ENCODE measurements at places on chromosomes 13 and 19.

- DNase-seq, result peak; percentile 32
These were observed 1.6 kb upstream of the TTC9B start for GRCh38 chr19:40219721-40220276.

GRCh38 chr13:42361701-42362100 is 89.7 kb downstream of the AKAP11 start:
- DNase-seq, result no peak

DNA sequence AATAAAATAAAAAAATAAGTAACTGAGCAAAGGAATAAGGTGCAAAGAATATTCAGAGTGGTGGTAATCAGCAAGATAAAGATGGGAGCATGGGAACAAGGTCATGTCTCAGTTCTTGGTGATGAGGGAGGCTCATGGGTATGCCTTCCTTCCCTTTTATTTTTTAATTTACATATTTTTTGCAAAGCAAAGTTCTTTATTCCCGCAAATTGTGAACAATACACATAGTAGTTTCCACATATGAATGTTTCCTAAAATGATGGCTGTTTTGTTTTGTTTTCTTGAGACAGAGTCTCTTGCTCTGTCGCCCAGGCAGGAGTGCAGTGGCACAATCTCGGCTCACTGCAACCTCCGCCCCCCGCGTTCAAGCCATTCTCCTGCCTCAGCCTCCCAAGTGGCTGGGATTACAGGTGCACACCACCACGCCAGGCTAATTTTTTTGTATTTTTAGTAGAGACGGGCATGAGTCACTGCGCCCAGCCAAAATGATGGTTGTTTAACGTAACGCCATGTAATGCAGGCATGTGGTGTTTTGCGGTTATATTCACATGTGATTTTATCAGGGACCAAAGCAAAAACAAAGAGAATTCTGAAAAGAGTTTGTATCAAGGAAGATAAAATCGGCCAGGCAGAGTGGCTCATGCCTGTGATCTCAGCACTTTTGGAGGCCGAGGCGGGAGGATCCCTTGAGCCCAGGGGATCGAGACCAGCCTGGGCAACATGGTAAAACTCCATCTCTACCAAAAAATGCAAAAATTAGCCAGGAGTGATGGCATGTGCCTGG is 4.5 kb upstream of the ADGRE2 start:
- DNase-seq, result no peak

DNA sequence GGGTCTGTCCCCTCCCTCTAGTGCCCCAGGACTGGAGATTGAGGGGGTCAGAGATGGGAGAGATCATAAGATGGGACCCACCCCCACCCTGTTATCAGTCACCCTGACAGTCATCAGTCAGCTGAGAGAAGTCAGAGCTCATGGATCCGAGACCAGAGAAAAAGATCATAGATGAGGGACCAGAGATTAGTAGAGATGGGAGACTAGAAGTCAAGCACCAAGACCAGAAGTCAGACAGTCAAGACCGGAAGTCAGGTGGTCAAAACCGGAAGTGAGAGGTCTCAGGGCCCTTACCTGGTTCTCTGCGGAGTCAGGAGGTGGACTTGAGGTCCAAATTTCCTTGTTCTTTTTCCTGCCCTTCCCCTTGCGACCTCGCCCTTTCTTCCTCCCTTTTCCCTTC is 7.0 kb downstream of the COL5A3 start:
- no peak for DNase-seq

DNA sequence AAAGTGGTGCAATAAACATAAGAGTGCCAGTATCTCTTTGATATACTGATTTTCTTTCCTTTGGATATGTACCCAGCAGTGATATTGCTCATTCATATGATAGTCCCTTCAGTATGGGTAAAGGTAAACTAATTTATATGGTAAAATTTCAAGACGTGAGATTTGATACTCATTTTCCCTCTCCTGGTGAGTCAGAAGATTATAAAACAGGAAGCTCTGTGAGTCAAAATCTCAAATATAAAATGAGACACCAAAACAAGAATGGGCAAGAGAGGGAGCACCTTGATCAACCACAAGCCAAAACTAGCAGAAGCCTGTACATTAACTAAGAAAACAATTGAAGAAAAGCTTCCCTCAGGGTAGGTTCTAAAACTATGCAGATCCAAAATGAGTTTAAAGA is 216.3 kb downstream of the SLITRK6 start:
- DNase-seq, result no peak

GRCh38 chr13:21846605-21847004 is 175.7 kb downstream of the FGF9 start:
- no peak for DNase-seq

GRCh38 chr13:45490068-45490467 is 25.3 kb downstream of the COG3 start:
- no peak for DNase-seq

GRCh38 chr19:10364644-10365043 is 15.7 kb downstream of the TYK2 start:
- DNase-seq, result no peak

DNA sequence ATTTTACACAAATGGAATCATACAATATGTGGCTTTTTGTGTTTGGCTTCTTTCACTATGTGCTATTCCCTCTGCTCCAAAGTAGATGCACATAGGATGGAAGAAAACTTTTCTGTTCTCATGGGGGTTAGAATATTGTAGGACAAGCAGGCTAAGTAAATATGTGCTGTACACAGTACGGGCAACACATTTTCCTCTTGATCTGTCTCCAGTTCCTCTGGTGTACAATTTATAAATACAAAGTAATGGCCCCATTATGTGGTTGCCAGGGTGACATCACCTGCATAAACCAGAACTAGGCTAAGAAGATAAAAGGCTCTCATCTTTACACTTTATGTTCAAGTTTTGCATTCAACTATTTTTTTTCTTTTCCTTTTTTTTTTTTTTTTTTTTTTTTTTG is 41.0 kb upstream of the SOX21 start:
- DNase-seq, result no peak

DNA sequence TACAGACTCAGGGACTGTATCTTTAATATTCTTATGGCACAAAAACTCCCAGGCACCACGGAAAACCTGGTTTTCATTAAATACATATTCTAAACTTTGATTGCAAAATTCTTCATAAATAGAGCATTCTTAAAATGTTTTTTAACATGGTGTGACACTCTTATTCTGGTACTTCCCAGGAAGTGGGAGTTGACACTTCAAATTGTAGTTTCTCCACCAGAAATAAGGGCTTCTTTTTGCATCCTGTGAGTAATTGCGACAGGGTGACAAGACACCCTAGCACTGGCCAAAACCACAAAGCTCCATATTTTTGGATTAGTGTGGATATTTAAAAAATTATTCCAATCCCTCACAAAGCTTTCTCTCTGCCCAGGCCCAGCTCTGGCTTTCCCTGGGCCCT is 43.6 kb upstream of the MTIF3 start:
- DNase-seq, result no peak

- peak; percentile 45 for DNase-seq
These were observed 1.2 kb upstream of the SLAIN1 start for GRCh38 chr13:77696006-77696878.

GRCh38 chr19:40612831-40613689 is 11.9 kb downstream of the LTBP4 start:
- no peak for DNase-seq

GRCh38 chr19:11089254-11090013 is at the start of gene LDLR:
Gene LDLR (plus strand): TSS chr19:11089463. CDS start chr19:11089549, 86 bp downstream.
- DNase-seq, result peak; percentile 92

DNA sequence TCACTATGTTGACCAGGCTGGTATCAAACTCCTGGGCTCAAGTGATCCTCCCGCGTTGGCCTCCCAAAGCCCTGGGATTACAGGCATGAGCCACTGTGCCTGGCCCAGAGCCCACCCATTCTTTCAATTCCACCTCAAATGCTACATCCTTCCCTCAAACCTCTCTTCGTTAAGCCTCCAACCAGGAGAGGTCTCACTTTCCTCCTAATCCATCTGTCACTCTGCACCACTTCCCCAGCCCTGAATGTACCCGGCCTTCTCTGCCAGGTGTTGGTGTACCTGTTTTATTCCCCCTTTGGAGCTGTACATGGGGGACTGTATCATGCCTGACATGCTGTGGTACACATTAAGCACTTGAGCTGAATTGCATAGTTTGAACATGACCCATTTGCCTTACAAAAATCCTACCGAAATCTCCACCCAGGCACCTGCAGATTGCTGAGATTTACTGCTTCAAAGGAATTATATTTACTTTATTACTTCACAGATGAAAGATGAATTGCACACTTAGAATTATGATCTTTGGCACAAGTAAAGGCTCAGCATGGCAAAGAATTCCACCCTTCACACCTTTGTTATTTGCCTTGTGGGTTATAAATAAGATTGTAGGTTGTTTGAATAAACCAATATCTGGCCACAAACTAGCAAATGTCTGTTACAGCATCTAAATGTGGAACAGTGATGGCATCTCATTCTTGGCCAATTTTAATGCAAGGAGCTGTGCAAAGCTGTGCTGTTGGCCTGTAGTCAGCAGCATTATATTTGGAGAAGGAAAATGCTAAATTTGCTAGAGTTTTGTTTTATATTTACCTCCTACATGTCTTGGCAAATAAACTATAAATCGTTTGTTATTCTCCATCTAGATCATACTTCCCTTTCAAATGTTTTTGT is 15.6 kb upstream of the WASF3 start:
- DNase-seq, result no peak

- DNase-seq, result no peak
These were observed 4.2 kb downstream of the PDX1 start for GRCh38 chr13:27923794-27924528.

GRCh38 chr19:3024870-3025548 is 4.1 kb downstream of the TLE2 start:
- DNase-seq, result no peak

DNA sequence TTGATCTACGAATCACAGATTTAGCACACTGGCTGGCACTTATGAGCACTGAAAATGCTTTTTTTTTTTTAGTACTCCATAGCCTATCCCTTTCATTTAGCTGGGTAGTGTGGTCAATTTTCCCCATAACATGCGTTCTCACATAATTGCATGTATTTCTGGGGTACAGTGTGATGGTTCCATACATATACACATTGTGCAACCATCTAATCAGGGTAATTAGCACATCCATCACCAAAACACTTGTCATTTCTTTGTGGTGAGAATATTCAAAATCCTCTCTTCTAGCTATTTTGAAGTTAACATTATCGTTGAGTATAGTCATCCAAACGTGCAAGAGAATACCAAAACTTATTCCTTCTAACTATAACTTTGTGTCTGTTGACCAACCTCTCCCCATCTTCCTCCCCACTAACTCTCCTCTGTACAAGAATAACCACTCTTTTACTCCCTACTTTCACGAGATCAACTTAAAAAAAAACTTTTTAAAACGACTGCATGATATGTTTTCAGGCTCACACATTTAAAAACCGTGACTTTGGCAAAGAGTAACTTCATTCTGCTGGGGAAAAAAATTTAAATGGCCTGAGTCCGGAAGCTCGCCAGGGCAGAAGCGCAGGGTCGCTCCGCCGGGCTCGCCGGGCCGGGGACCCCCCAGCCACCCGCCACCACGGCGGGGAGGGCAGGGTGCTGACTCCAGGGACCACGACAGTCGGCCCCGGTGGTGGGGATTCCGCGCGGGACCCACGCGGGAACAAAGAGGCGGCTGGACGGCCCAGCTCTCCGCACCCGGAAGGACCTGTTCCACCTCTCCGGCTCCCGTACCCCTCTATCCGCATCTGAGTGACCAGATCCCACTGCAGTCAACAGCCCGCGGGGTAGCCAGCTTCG is 868 bp upstream of the UBAC2 start:
- no peak for DNase-seq

DNA sequence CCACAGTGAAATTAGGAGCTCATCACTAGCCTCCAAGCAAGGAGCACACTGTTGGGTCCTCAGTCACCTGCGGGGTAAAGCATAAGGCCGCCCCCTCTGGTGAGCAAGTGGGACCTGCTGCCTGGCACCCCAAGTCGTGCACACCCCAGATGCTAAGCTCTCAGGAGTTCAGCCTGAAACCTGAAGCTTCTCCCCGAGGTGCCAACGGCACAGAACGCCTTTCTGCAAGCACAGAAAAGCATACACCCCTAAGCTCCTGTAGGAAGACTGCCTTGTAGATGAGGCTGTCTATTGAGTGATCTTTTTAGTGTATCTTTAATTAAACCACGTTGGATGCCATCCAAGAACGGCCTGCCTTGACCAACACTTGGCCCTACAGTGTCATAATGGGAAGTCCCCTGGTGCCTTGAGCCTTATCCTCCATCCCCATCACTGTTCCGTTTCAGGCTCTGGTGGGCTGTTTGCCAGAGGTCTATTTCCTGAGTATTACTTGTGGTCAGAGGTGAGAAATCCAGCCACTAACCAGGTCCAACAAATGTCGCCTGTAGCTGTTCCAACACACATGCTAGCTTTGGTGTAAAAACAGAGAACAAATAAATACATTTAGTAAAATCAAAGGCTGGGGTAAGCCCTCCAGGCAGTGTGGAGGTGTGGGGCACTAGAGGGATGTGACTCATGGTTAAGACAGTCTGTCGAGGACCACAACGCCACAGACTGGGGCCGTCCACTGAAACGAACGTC is 44.8 kb downstream of the C13orf42 start:
- no peak for DNase-seq

GRCh38 chr19:16003391-16003790 is 54.6 kb downstream of the OR10H4 start:
- DNase-seq, result no peak

DNA sequence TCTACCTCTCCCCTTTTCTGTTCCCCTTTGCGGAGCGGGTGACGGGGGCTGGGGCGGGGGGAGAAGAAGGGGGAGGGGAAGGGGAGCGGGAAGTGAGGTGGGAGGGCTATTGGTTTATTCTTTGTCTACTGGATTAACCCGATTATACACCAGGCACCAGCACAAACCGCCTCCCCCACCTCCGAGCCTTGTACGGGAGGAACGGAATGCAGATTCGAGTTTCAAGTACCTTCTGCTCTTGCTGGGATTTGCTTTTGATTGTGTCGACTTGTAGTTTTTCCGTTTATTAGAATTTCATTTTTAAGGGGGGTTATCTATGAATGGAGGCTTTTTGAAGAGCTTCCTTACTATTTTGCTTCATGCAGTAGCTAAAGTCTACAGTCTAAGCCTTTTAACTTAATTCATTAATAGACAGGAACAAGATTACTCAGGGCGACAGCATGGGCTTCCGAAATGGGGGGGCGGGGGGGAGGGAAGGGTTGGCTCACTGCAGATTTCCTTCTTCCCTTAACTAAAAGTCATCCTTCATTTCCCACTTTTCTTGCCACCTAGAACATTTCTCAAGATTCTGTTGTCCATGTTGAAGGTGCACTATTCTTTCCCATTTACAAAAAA is 937 bp upstream of the SPRY2 start:
- DNase-seq, result peak; percentile 48

DNA sequence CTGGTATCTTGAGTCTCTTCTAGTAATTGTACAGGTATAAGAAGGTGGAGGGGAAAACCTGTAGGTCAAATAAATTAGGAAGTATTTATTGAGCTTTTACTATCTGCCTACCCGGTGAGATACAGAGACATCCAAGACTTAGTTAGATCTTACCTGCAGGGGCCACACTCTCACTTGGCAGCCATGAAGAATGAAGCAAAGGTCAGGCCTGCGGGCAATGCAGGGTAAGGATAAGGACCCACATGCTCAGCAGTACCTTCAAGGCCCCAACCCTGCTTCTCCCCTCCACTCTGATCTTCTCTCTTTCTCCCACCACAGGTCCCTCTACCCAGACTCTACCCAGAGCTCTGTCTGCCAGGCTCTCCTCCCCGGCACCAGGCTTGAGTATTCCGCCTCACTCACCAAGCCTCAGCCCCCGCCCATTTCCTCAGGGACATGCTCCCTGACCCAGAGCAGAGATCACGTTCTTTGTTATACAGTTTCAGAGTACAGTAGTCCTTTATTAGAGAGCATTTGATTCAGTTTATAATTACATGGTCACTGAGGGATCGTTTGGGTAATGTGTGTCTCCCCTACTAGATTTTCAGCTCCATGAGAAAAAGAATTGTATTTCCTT is 18.9 kb upstream of the CLDN10 start:
- peak; percentile 15 for DNase-seq

GRCh38 chr13:94641409-94641941 is 39.8 kb downstream of the GPR180 start:
- DNase-seq, result peak; percentile 80

Data from SHP77 treated with DMSO at 0.1 percent for 48 hours (cell line).